Left lung (tissue), 14 donors: ENCODE measurements at places on chromosomes 13 and 19. TPM values are rescaled to one million over a fixed set of nuclear protein-coding genes. Genes with fewer than 3 reads are reported as not detected.

ZNF563 gene
- 4.1 TPM for total RNA-seq

SOX1 gene
- total RNA-seq = not detected

HCST gene
- total RNA-seq = 26.0 TPM

TTC9B gene
- total RNA-seq = not detected

HAUS5 gene
- total RNA-seq = 12.7 TPM

OR4F17 gene
- total RNA-seq = not detected

ZNF439 gene
- 7.6 TPM for total RNA-seq

PCDH17 gene
- 31.5 TPM for total RNA-seq

LMTK3 gene
- total RNA-seq = 9.5 TPM

PPP5C gene
- total RNA-seq = 52.6 TPM

CYP2A7 gene
- total RNA-seq = not detected

- no peaks in the 10 kb centered on the region for H3K27me3 ChIP-seq
- H3K27ac ChIP-seq = peak overlapping the region; percentile 92
- H3K4me3 ChIP-seq = no peak overlapping the region
- DNase-seq = no peak
- peaks cover 41% of the 10 kb centered on the region for H3K4me1 ChIP-seq
These were observed 3.1 kb upstream of the FPR1 start for GRCh38 chr19:51754770-51755169.

DNA sequence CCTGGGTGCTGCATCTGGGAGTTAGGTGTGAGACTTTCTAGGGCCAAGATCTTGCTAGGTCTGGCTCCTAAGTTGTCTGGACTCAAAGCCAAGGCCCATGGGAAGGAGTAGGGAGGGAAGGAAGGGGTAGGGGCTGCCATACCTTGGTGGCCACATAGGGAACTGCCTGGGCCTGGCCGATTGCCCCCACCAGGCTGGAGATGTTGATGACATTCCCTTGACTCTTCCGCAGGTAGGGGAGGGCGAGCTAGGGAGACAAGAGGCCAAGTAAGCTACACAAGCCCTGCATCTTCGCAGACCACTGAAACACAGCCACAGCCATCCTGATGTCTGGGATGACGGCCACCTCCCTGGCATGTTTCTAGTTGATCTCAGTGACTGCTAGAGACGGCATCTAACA, 4.1 kb upstream of the BCAT2 start:
- peaks cover 10% of the 10 kb centered on the region for H3K27me3 ChIP-seq
- peaks cover 37% of the 10 kb centered on the region for H3K4me1 ChIP-seq
- H3K36me3 ChIP-seq = no peaks in the 10 kb centered on the region
- no peak for DNase-seq

- H3K4me1 ChIP-seq = peaks cover 83% of the 10 kb centered on the region
- H3K36me3 ChIP-seq = no peaks in the 10 kb centered on the region
- DNase-seq = no peak
These were observed 67.8 kb downstream of the RASA3 start for GRCh38 chr13:114064450-114065140.

DNA sequence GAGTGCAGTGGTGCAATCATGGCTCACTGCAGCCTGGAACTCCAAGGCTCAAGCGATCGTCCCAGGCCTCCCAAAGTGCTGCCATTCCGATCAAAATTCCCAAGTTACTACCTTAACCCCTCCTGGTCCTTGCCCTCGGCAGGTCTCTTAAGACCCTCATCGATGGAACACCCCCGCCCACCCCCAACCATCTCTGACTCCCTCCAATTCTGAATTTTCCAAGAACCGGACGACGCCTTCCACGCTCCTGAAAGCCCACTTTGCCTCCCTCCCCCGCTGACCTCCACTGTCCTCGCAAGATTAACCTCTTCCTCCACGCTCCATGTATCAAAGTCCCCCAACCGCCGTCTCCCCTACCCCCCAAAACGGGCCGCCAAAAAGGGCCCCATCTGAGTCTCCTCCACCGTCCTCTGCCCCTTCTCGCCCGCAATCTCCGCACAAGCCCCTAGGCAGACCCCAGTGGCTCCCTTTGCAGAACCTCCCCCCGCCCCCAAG, 539 bp downstream of the DAPK3 start:
- peaks cover 47% of the 10 kb centered on the region for H3K36me3 ChIP-seq
- peaks cover 20% of the 10 kb centered on the region for H3K4me1 ChIP-seq
- peak overlapping the region; percentile 90 for H3K27ac ChIP-seq
- peak overlapping the region; percentile 66 for H3K4me3 ChIP-seq
- H3K27me3 ChIP-seq = no peaks in the 10 kb centered on the region
- DNase-seq = no peak

DNA sequence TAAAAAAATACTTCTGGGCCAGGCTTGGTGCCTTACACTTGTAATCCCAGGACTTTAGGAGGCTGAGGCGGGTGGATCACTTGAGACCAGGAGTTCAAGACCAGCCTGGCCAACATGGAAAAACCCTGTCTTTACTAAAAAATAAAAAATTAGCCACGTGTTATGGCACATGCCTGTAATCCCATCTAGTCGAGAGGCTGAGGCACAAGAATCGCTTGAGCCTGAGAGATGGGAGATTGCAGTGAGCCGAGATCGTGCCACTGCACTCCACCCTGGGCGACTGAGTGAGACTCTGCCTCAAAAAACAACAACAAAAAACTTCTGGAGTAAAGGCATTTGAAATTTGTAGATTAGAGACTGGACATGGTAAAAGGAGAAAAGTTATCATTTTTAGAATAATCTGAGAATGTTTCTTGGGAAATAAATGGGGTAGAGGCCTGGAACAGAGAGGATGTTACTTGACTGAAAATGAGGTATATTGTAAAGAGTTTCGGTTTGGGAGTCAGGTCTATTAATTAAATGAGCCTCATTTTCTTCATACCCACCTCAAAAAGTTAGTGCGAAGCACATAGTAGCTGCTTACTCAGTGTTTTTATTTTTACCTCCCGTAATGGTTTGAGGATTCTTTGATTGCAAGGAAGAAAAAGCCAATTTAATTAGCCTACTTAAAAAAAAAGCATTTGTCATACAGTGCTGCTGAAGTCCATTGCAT, 2.6 kb downstream of the AKAP11 start:
- H3K4me3 ChIP-seq = no peak overlapping the region
- no peak overlapping the region for H3K27ac ChIP-seq
- peaks cover 37% of the 10 kb centered on the region for H3K4me1 ChIP-seq
- DNase-seq = no peak
- H3K36me3 ChIP-seq = no peaks in the 10 kb centered on the region
- no peaks in the 10 kb centered on the region for H3K27me3 ChIP-seq

DNA sequence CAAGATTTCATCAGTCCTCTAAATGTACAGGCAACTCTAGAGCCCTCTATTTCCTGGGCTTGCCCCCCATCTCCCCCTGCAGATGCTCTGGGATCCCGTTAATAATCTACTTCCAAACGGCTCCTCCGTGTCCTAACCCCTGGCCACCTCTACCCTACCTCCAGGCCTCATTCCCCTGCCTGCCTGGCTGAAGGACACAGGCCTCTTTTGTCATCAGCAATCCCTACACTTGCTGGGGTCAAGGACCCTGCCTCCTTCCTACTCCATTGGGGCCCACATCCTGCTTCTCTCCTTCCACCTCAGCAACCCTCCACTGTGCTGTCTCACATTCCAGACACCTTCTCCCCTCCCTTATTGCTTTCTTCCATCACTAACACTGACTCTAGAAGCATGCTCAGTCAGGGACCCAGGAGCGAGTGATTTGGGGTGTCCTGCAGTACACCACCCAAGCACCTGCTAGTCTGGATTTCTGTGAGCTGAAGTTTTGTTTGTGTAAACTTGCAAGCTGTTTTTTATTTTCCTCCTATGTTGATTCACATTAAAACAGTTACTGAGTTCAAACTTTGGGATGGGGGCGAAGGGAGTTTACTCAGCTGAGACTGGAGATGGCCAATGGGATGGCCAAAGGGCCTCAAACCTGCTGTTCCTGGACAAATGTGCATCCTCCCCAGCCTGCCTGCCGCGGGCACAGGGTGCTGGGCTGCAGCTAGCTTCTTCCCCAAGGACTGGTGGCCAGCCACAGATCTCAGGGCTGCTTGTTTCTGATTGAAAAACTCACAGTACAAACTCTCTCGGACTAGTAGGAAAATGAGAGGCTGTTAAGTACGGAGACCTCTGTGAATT, 314.7 kb downstream of the FOXO1 start:
- H3K27ac ChIP-seq = peak overlapping the region; percentile 39
- DNase-seq = no peak
- H3K27me3 ChIP-seq = no peaks in the 10 kb centered on the region
- H3K4me1 ChIP-seq = peaks cover 8% of the 10 kb centered on the region
- H3K36me3 ChIP-seq = no peaks in the 10 kb centered on the region
- H3K4me3 ChIP-seq = no peak overlapping the region

DNA sequence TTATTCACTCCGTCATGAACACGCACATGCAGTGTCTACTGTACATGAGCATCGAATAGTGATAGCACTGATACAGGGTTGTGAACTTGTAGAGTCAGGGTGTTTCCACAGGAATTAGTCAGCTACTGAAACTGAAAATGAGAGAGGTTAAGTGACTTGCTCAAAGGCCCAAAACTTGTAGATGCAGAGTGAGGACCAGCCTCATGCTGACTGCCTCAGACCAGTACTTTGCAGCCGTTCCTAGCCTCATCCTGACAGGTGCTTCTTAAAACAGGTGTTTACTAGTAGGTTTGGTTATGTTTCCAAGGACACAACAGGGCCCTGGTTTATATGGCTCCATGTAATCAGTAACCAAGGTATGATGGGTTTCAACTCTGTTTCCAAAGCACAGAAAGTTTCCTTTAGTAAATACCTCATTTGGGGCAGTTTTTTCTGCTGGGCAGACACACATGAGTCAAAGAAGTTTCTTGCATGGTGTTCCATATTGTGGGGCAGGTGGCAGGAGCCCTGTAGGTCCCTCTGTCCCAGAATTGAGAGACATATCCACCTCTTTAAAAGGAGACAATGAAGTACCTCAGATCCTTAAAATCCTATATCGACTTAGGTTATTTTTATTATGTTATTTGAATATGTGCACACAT, 16.0 kb downstream of the FGF9 start:
- H3K4me3 ChIP-seq = no peak overlapping the region
- no peaks in the 10 kb centered on the region for H3K36me3 ChIP-seq
- no peaks in the 10 kb centered on the region for H3K27me3 ChIP-seq
- H3K4me1 ChIP-seq = no peaks in the 10 kb centered on the region
- H3K27ac ChIP-seq = no peak overlapping the region

DNA sequence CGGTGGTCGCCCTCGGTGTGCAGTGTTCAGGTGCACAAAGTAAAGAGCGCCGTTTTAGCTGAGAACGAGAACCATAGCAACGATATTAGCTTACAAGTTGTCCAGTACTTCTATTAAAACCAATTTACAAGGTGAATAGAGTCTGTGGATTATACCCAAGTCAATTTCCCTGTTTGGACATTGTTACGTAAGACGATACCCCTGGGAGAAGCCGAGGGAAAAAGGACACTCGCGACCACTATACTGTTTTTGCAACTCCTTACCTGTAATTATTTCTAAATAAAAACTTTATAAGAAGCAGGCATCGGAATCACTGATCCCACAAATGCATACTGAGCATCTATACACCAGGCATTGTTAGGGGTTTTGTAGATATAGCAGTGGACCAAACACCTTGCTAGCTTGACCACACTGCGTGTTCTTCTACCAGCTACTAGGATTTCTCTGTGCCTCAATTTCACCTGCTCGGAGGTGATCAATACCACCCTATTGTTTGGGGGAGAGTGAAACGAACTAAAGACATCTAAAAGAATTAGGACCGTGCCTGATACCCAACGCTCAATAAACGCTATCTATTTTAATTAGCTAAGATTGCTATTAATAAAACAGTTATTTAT, 488 bp upstream of the EEF2 start:
- peak overlapping the region; percentile 94 for H3K4me3 ChIP-seq
- DNase-seq = no peak
- H3K27ac ChIP-seq = peak overlapping the region; percentile 96
- H3K36me3 ChIP-seq = peaks cover 36% of the 10 kb centered on the region

DNA sequence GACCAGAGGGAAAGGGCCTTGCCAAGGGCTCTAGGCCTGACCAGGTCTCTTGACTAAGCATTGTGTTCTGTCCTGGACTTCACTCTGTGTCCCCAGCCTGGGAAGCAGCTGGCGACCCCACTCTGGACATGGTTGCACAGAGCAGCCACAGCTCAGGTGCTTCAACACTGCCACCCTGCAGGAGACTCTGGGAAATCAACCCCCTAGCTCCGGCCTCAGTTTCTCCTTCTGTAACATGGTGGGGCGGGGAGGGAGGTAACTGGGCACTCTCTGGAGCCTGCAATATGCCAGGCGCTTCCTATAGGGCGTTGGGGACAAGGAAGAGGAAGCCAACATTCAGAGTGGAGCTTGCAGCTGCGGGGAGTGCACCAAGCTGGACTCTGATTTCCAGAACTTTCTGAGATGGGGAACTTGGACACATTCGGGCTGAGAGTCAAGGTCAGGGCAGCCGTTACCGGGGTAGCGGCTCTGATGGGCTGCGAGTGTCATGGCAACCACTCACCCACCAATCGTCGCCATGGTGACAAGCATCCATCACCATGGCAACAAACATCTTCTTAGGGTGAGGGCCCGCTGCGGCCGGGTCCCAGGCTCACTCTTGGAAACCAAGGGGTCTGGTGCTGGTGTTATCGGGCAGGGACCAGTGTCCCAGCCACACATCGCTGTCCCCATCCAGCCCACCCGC, 12.8 kb downstream of the F2RL3 start:
- no peaks in the 10 kb centered on the region for H3K4me1 ChIP-seq
- no peak overlapping the region for H3K4me3 ChIP-seq
- DNase-seq = no peak
- no peak overlapping the region for H3K27ac ChIP-seq

- H3K27me3 ChIP-seq = no peaks in the 10 kb centered on the region
- H3K4me1 ChIP-seq = no peaks in the 10 kb centered on the region
- no peaks in the 10 kb centered on the region for H3K36me3 ChIP-seq
These were observed 2.4 kb downstream of the LNX2 start for GRCh38 chr13:27617881-27618321.

DNA sequence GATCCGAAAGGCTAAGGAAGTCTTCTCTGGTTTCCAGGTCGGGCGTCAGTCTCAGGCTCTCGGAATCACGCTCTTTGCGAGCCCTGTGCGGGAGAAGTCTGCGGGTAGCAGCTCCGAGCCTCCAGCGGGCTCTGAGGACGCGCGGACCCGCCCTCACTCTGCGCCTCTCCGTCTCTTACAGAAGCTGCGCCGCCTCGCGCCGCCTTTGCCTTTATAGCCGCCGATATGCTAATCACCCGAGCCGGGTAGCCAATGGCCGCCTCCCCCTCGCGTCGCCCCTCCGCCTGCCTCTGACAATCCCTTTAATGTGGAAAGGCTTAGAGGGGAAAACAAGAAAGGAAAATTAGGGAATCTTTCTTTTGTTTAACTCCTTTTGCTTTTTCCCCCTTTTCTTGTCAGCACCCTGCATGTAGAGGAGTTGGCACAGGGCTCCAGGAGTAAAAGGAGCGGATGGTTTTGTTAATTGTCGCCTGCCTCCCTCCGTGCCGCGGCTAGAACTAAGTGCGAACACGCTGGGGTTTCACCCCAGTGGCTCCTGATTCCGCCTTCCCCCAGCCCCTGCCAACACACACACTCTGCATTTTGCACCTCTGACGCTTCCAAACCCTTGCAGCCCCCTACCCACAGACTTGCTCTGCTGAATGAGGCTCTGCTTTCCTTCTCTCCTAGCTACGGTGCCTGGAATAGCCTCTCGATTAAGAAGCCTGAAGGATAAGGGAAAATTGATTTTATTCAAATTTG, at the start of gene PCDH8:
Gene PCDH8, minus strand, starts transcription at position 186 of the 741 bp plus-strand sequence. CDS start 204 bp downstream, outside the sequence.
- no peak within 1 kb of the TSS for H3K4me3 ChIP-seq
- DNase-seq = peak; percentile 27
- H3K36me3 ChIP-seq = no peaks in the 10 kb centered on the region
- H3K4me1 ChIP-seq = peaks cover 8% of the 10 kb centered on the region
